Left colon (tissue), 2 donors: ENCODE measurements at places on chromosomes 12 and 14.

GRCh38 chr12:9064815-9065606 lies 50.7 kb downstream of the A2M start:
- peak; percentile 90 for DNase-seq

DNA sequence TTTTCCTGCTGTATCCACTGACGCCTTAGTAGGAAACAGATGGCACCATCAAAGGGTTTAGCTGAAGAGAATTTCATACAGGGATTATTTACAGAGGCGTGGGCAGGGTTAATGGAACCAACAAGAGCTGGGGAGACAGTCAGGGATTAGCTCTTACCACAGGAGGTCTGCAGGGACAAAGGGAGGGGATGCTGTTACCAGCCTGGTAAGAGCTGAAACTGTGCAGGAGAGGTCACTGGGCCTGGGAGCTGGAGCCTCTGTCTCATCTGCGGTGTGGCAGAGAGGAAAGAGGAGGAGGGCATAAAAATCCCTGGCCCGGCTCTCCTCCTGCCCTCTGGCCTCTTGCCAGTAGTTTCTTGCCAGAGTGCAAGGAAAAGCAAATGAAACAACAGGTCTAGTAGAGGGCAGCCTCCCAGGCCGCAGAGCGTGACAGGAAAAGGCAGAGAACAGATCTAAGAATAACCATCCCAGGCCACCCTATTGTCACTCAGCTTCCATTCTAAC lies 18.9 kb upstream of the POC1B start:
- no peak for DNase-seq

GRCh38 chr12:5827591-5827990 lies 117.5 kb downstream of the ANO2 start:
- no peak for DNase-seq

GRCh38 chr12:118377884-118378470 lies 1.6 kb downstream of the SUDS3 start:
- peak; percentile 66 for DNase-seq

DNA sequence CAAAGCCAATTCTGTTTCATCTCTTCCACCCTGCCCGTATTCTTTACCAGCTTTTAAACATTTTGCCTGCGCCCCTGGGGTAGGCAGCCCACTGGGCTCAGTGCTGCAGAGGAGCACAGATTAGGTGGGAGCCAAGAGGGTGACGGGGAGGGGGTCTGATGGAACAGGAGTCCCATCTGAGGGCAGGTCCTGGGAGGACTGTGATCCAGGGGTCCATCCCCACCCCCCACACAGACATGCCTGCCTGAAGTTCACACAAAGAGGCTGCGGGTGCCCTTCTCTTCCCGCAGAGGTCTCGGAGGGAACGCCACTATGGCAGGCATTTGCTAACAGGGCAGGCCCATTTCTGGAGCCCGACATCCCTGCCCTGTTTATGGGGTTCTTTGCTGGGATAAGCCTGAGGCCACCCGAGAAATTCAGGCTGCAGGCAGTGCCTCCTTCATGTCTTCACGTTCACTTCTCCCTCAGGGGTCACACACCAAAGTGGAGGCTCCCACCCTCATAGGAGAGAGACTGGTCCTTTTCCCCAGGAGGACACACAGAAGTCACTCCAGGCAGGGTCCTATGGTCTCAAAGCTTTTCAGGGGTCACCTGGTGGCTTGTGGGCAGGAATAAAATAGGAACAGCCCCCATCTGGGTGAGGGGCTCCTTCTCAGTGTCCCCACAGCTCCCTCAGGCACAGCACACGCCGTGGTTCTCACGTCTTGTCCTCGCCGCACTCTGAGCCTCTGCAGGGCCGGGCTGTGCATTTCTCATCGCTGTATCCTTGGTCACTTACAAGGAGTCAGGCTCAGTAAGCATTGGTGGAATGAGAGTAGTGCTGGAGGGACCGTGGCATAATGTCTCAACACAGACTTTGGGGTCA lies 12.9 kb downstream of the VASH1 start:
- no peak for DNase-seq

GRCh38 chr14:29953501-29953900 lies 25.9 kb upstream of the PRKD1 start:
- DNase-seq: no peak

DNA sequence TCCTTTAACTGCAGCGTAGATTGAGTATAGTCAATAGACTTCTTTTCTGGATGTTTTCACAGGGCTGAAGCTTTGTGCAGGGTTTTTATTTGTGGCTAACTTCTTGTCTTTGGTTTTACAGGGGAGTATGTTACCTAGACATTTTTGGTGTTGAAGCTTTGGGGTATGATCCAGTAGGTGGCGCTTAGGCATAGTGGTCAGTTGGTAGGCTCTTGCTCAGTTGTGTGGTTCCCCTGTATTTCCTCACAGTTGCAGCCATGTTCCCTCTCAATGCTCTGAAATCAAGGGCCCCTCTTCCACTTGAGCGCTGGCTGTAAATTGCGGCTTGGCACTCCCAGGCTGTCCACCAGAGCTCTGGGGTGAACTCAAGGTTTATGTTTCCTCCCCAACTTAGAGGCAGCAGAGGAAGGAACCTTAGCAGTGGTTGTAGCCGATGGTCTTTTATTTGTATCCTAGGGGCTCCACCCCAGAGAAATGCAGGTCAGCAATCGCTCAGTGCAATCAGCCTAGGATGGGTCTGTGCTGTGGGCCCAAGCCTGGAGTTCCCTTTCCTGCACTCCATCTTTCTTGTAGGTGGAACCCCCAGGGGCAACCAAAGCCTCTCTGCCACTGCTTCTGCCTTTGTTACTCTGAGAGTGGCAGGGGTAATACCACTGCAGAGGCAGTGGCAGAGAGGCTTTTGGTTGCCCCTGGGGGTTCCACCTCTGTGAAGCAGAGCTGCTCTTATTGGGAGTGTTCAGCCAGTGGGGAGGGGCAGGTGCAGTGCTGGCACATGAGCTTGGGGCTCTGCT lies 55.1 kb downstream of the CMAS start:
- DNase-seq: peak; percentile 40

- DNase-seq: peak; percentile 82
Observed at GRCh38 chr12:48815126-48816110, 2.9 kb upstream of the CACNB3 start.

DNA sequence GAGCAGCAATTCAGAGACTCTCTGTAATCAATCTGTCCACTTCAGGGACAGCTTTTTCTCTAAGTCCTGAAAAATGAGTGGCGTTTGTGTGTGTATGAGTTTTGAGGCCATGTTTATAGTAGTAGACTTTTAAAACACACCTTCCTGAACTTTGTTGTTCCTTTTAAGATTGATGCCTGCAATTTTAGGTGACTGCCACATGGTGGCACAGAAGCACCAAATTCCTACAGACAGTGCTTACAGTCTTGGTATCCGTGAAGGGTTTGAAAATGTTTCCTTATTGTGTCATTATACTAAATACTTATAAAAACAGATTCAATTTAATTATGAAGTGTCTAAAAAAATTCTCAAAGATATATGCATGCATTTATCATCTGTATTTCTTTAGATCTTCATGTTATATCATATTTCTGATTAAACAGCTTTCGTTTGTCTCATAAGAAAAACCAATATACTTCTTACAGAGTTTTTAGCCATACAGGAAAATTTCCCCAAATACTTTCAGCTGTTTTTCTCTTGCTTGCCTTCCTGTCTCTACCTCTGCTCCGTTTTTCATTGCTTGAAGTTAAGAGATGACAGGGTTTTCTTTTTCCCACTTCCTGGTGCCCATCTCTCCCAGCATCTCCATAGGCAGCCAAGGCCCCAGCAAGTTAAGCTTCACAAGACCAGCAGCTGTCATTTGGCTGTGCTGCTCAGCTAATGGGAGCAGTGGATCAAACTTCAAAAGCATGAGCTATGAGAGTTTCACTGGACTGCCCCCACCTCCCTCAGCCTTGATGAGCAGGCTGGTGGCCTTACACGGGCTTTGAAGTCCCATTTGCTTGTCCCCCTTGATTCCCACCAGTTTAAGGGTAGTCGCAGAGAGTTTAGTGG lies 259.6 kb downstream of the AKAP6 start:
- DNase-seq: no peak

GRCh38 chr12:132484183-132484890 lies 5.6 kb upstream of the FBRSL1 start:
- DNase-seq: no peak

- no peak for DNase-seq
Observed at GRCh38 chr12:94157981-94158411, 9.6 kb downstream of the PLXNC1 start.

DNA sequence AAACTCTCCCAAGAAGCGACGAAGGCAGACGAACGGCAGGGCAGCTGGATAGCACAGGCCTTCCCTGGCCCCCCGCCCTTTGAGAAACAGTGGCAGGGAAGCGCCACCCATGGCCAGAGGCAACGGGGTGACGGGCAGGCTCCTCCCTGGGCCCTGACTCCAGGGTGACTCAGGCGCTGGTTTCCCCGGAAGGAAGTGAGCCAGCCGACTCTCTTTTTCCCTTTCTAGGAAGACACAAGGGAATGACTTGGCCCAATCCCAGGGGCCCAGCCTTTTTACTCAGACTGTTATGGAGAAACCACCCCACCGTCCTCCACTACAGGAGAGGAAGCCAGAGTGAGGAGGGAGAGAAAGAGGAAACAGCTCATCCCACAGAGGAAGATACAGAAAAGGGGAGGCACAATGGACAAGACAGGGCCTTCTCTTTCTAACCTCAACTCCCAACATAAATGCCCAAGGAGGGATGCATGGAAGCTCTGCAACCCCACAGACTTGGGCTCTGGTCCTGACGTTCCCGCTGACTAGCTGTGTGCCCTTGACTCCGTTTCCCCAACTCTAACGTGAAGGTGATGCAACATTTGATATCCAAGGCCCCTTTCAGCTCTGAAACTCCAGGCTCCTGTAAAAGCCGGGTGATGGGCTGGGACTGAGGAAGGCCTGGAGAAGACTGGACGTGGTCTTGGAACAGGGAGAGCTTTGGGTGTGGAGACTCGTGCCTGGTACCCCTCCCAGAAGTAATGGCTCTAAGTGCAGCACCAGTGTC lies 27.9 kb downstream of the ACTN1 start:
- DNase-seq: peak; percentile 82

DNA sequence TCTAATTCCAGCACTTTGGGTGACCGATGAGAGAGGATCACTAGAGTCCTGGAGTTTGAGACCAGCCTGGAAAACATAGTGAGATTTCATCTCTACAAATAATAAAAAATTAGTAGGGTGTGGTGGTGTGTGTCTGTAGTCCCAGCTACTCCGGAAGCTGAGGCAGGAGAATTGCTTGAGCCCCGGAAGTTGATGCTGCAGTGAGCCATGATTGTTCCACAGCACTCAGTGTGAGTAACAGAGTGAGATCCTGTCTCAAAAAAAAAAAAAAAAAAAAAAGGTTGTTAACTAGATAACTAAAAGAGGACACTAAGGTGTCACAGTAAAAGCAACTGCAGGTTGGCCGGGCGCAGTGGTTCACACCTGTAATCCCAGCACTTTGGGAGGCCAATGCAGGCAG lies 121.3 kb upstream of the MAX start:
- DNase-seq: no peak

DNA sequence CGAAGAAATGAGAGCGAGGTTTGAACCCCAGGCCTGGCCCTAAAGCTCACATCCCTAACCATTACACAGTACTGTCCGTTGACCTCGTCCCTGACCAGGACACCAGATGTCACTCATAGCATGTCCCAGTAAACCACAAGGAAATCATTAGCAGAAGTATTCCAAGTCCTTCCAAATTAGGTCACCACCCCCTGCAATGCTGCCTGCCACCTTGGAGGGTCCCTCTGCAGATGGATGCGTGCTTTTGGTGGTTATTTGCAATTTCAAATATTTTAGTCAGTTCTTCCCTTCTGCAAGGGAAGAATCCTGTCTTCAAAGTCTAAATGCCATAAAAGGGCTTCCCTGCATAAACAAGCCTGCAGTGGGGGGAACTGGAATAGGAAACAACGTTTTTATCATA lies 71.3 kb downstream of the CLMN start:
- no peak for DNase-seq

- no peak for DNase-seq
Observed at GRCh38 chr12:47892819-47893218, 12.0 kb downstream of the VDR start.

DNA sequence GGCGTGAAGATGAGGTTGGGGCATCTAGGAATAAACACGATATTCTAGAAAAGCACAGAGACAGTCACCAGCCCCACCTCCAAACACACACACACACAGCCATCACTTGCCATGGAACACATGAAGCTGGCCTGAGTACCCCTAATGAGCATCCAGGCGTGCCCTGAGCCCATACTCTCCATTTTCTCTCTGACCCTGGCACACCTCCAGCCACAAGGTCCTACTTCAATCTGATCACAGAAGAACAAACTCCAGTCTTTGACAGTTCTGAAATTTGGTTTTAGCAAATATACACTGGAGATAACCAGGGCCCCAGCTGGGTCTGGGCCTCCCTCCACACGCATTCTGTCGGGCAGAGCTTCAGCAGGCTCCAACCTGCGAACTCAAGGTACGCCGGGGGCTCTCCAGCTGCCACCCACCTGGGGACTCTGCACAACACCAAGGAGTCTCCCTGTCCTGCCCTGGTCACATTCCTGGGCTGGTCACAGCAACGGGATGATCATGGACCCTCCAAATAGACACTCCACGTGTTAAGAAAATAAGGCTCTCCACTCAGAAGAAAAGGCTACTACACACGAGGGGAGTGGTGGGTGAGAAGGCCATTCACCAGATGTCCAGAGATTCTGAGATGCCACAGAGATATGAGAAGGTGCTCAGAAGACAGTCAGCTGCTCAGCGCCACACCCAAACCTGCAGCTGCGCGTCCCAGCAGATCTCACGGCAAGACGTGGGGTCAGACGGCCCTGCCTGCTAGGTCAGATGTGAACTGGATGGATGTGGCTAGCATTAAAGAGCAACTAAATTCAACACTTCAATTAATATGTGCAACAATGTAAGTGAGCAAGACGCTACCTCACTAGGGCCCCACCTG lies 57.0 kb upstream of the PNMA1 start:
- peak; percentile 66 for DNase-seq

DNA sequence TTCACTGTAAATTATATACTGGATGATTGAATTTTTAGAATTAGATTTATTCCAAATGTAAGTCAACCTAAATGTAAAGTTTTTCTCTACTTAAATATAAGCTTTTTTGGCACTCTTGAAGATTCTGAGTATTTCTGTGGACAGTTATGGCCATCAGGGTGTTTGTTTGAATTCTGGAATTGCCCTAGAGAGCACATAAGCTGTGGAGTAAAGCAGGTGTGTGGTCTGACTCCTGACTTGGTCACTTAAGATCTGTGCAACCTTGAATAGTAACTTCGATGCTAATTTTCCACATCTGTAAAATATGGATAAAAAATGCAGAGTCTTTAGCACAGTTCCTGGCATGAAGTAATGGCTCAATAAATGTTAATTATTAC lies 64.4 kb downstream of the FUT8 start:
- DNase-seq: no peak

DNA sequence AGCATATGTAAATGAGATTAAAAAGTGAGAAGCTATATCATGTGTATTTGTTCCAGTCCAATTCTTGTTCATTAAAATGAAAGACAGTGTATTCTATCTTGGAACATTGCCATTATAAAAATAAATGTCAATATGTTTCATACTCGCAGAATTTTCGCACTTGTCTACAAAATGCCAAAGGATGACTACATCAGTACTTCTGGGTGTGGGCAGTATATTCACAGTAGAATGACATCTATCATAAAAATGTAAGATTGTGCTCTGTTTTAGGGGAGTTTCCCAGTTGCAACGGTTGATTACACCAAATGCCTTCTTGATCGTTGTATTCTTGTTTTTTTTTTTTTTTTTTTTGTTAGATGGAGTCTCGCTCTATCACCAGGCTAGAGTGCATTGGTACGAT lies 292.3 kb upstream of the E2F7 start:
- DNase-seq: no peak

GRCh38 chr14:76784266-76784874 lies 23.1 kb downstream of the VASH1 start:
- no peak for DNase-seq
